ENCODE measurements at places on chromosomes 2 and 18.

- DNase-seq = no peak
Measured at GRCh38 chr18:36349552-36349951, 52.0 kb downstream of the FHOD3 start.

- DNase-seq = no peak
Measured at GRCh38 chr2:51981783-51982182, 949.9 kb upstream of the NRXN1 start.

DNA sequence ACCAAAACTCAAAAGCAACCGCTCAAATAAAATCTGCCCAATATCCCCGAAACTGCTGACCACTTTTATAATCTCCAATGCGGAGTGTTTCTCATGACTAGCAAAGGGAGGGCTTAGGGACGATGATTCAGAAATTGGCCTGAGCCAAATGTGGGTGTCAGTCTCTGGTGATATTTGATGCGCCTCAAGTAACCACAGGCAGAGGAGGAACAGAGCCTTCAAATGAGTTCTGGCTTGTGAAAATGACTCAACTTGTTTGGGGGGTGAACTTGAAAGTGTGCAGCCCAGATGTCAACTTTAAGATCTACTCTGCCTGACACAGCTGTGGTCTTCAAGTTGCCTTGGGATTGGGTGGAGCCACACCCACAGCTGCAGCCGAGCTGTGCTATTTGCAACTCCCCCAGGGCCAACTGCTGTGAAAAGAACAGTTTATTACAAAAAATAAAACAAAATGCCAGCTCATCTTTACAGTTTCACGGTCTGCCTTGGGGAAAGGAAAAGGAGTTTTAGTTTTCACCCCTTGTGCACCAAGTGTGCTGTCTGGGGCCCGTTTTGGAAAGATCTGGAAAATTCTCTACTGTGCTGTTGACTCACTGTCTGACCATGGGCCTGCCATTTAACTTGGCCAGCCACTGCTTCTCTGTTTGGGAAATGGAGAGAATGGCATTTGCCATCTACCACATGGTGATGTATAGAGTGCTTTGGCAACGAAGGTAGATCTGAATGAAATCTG lies 222.1 kb downstream of the MTX2 start:
- no peak for DNase-seq

DNA sequence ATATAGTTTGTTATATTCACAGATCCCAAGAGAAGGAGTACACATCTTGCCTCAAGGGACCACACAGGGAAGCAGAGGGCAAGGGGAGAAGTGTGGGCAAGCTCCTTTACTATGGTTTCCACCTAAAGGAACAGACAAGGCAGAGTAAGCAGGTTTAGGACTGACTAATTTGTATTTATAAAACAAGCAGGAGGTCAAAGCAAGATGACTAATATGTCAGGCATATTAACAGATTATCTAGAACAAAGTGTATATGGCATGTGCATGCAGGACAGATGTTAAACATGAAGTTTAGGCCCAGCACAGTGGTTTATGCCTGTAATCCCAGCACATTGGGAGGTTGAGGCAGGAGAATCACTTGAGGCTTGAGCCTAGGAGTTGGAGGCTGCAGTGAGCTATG lies 3.7 kb upstream of the LRP2 start:
- DNase-seq = no peak

GRCh38 chr2:235399895-235400294 lies 93.9 kb upstream of the AGAP1 start:
- no peak for DNase-seq

DNA sequence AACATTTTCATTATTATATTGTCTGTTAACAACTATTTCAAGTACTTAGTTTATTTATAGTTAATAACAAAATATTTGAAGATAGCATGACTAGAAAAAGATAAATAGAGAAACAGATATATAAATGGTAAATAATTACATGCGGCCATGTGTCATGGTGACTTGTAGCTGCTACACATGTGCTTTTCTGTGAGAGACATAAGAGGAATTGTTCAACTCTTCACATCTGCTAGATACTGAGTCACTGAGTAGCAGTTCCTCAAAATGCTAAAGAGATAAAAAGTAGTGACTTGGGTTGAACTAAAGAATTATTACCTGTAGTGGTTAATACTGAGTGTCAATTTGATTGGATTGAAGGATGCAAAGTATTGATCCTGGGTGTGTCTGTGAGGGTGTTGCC lies 37.5 kb upstream of the SCN9A start:
- no peak for DNase-seq

- DNase-seq = no peak
Measured at GRCh38 chr2:72920318-72921087, 3.2 kb downstream of the EMX1 start.

Measured in NCI-H1048 (cell line).